Activated CD4-positive, alpha-beta T cell treated with anti-CD3 and anti-CD28 coated beads, Interleukin-2, amount 50 U/mL, for 48 hours (primary cell): ENCODE measurements at places on chromosomes 16 and 17.

DNA sequence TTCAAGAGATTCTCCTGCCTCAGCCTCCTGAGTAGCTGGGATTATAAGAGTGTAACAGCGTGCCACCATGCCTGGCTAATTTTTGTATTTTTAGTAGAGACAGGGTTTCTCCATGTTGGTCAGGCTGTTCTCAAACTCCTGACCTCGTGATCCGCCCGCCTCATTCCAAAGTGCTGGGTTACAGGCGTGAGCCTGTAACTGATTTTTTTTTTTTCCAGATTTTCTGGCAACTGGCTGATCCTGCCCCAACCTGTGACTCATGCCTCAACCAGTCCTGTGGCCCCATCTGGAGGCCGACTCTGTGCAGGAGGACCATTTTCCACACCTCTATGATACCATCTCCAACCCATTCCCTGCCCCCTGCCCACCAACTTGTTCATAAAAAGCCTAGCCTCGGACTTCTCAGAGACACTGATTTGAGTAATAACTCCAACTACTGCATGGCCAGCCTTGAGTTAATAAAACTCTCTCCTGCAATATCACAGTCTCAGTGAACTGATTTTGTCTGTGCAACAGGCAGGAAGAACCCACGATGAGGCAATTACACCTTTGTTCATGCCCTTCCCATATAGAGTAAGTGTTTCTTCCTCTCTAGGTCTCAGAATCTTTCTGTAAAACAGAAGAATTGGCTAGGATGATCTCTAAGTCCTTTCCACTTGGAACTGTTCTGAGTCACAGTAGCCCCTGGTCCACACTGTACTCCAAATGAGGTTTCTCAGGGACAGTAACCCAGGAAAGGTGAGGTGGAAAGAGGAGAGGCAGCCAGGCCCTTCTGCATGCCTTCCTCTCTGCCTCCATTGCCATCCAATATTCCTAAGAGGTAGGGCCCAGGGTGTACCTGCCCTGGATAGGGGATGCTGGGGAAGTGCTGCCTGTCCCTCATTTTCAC is 8.8 kb upstream of the CNOT1 start:
- DNase-seq = no peak

GRCh38 chr17:17151962-17152361 is 54.2 kb downstream of the PLD6 start:
- peak; percentile 51 for DNase-seq

- DNase-seq = no peak
These were observed 167.1 kb upstream of the MAF start for GRCh38 chr16:79767421-79768275.

DNA sequence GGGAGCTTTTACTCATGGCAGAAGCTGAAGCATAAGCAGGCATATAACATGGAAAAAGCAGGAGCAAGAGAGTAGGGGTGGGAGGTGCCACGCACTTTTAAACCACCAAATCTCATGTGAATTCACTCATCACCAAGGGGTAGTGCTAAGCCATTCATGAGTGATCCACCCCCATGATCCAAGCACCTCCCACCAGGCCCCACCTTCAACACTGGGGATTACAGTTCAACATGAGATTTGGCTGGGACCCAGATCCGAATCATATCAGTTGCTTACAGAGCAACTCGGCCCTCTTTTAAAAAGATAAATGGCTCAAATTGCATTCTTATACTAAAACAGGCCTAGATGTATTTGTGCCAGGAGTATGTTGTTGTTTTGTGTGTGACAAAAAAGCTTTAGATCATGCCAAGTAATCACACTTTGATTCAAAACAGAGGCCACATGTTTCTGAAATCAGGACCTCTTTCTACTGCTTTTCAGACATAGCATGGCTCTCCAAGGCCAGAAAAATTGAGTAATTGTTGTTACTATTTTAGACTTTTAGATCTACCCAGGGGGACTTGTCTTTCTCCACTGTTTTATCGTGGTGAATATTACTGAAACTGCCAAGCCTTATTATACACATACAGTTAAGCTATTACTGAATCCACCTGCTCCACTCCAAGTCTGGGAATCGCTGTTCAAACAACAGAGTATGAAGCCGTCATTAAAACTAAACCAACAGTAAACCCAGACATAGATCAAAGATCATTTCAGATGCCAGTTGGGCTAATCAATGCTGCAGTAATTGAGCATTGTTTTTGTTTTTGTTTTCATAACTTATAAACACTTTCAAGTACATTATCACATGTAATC is 163.3 kb downstream of the KCNJ2 start:
- DNase-seq = no peak

GRCh38 chr17:15744885-15745284 is 12.8 kb downstream of the TBC1D26 start:
- no peak for DNase-seq

DNA sequence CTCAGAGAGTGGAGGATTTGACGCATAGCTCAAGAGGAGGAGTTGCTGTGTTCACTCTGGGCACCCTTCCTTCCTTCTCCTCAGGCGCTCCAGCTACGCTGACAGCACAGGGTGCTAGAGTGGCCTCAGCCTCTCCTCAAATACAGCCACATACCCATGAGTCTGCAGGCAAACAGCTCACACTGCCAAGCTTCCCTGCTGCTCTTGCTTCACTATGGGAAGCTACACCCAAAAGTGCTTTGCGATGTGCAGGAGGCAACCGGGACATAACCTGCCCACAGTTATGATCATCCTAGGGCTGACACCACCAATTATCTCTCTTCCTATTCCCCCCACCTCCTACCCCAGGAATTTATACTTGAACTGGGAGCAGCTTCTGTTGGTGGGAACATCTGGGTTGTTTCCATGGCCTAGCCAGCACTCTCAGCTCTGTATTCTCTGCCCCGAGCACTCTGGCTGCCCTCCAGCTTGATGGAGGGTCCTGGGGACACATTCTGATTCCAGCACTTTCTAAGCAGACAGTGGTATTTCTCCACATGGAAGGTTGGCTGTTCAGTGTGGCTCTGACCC is 40.3 kb upstream of the SREBF1 start:
- no peak for DNase-seq

DNA sequence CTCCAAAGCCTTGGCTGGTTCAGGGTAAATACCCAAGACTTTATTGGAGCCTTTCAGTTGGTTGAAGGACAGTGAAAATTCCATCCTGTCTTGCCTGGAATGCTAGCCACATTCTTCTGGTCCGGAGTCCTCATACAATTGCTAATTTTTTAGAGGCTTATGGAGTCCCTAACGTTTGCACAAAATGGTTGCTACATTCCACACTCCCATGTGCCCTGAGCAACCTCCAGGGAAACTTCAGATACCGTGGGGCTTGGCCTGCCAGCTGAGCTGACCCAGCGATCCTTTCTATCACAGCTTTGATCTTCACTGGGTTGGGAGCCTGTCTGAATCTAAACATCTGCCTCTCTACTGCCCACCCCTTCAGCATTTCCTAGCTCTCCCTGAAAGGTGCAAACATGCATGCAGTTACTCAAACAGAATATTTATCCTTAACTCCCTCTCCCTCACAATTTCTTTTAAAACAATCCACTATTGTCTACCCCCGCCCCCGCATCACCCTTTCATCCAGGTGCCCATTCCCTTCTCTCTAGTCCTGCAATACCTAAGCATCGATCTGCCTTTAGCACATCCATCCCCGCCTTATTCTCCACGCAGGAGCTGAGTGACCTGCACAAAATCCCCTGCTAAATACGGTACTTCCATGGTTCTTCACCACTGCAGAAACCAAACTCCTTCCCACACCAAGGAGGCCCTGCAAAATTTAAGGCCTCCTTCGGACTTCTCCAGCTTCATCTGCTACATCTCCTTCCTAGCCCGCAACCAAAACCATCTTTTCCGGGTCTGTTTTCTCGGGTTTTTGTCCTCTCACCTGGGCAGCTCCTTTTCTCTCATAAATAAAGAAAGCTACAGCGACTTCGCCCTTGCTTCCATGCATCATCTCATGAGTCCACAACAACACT is 810 bp upstream of the GAN start:
- DNase-seq = peak; percentile 13

- DNase-seq = no peak
These were observed 56.0 kb downstream of the CEP112 start for GRCh38 chr17:66135896-66136295.

DNA sequence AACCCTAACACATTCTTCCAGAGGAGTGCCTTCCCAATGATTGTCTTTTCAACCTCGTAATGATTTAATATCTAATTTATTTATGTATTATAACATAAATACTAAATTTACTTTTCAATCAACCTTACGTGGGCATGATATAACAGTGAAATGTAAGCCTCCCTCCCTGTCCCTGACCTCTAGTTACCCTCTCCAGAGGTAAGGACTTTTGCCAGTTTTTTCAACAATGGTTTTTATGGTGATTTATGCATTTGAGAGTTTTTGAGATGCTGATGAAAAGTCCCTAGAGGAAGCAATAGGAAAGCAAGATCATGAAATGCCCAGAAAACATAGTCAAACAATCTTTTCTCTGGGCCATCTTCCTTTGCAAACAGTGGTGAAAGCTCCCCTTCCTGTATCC is 35.2 kb upstream of the PLLP start:
- DNase-seq = no peak

DNA sequence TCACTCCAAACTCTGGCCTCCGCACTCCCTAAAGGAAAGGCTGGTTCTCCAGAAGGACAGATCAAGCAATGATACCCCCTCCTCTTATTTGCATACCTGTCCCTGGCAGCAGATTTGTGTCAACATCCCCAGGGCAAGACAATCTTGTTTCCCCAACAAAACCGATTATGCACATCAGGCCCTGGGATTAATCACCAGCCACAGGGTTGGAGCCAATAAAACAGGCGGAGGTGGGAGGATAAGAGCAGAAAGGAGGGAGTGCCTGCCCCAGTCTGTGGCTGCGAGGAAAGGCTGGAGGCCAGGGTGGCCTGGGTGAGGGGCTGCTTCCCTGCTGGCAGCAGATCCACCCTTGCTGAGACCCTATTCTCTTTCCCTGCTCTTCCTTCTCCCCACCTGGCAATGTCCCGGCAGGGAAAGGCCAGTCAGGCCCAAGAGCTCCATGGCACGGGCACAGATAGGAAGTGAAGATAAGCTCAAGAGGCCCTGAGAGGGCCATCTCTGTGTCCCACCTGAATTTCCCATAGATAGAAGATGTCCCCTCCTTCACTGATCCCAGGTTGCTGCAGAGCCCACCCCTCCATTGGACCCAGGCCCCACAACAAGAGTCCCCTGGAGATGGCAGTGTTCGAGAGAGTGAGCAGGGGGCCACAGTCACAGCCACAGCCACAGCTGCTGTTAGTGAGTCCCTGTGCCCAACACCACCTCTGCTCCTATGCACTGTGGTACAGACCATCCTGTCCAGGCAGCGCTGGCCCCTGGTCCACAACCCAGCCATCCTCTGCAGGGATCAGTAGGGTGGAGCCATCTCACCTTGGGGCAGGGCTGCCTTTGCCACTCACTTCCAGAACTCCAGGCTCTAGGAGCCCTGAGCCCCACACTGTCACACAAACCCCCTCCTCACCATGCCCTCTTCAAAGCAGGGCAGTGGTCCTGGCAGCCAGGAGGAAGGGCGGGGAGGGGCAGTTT is 137.5 kb downstream of the SDK2 start:
- no peak for DNase-seq

GRCh38 chr16:19365486-19365885 is 52.2 kb upstream of the TMC5 start:
- no peak for DNase-seq

GRCh38 chr17:31174215-31174614 is 79.4 kb downstream of the NF1 start:
- DNase-seq = no peak

- no peak for DNase-seq
These were observed 16.0 kb downstream of the GPATCH8 start for GRCh38 chr17:44487170-44487569.

DNA sequence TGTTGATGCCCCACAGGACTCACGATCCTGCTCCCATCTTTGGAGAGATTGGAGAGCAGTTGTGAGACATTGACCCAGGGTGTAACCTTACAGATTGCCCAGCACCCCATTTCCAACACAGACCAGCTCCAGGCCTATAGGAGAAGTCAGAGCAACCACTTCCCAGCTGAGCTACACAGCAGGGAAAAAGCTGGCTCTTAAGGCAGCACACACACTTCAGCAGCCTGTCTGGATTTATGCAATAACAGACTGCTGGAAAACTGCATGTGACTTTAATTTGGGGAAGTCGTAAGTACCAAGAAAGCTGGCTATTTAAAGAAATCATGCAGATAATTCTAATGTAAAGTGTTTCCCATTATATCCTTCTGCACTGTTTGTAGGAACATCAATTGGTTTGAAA is 30.8 kb downstream of the NOG start:
- no peak for DNase-seq

DNA sequence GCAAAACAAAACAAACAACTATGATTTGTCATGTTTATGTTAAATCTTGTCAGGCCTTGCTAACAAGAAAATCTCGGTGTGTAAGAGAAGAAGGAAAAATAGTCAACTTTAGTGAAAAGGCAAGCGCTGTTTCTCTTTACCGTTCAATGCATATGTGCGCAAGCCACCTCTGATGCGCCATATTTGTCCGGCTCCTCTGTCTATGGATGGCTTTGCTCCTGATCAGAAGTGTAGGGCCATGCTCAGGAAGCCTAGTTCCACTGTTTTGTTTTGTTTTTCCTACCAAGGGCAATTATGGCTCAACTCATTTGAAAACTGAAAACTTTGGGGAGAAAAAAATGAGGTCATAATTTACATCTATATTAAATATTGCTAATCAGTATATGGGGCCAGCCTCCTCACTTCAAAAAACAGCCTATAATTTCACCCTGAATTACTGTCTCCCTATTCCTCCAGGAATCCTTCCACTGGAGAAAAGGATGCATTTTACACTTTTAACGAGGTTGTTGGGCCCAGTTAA is 4.5 kb downstream of the MAF start:
- DNase-seq = no peak

GRCh38 chr16:84689111-84689510 is 10.7 kb upstream of the USP10 start:
- DNase-seq = no peak

DNA sequence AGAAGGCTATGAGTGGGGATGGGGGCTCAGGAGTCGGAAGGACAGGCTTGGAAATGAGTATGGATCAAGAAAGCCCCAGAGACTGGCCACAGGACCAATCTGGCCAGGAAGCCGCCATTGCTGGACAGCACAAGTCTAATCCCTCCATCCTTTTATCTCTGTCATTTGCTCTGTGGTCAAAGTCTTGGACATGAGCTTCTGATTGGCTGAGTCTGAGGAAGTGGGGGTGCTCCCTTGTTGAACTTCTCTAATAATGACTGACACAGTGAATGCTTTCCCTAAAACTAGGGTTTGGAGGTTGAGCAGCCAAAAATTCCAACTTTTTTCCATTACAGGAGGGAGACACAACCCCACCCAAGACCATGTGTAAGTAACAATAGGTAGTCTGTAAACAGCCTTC is 97.4 kb downstream of the MARF1 start:
- no peak for DNase-seq

GRCh38 chr16:64933885-64934284 is 188.0 kb downstream of the CDH11 start:
- DNase-seq = no peak

- DNase-seq = no peak
These were observed 20.5 kb downstream of the TANC2 start for GRCh38 chr17:62986549-62986948.

GRCh38 chr16:8686879-8687278 is 12.5 kb downstream of the ABAT start:
- no peak for DNase-seq

- no peak for DNase-seq
These were observed 3.9 kb upstream of the TRIM25 start for GRCh38 chr17:56917559-56918296.

GRCh38 chr16:70724146-70725023 is 38.5 kb upstream of the MTSS2 start:
- DNase-seq = no peak
